ENCODE measurements at places on chromosomes 11 and 22. TPM values are rescaled to one million over a fixed set of nuclear protein-coding genes. Genes with fewer than 3 reads are reported as not detected.

GAB4 gene
- total RNA-seq = not detected

SOX10 gene
- 3.8 TPM for total RNA-seq

C11orf65 gene
- total RNA-seq = 0.14 TPM

SHANK2 gene
- total RNA-seq = 20.3 TPM

PANX3 gene
- not detected for total RNA-seq
